Neuronal stem cell (in vitro differentiated cells): ENCODE measurements at places on chromosomes 2 and 18.
A peak's percentile ranks its signal among the peaks of the same experiment; 100 is the strongest.

GRCh38 chr2:61900281-61900680 lies 5.2 kb upstream of the COMMD1 start:
- DNase-seq: no peak
- H3K4me1 ChIP-seq: no peaks in the 10 kb centered on the region
- H3K36me3 ChIP-seq: no peaks in the 10 kb centered on the region
- H3K27me3 ChIP-seq: no peaks in the 10 kb centered on the region
- no peak overlapping the region for H3K27ac ChIP-seq
- no peak overlapping the region for H3K4me3 ChIP-seq

DNA sequence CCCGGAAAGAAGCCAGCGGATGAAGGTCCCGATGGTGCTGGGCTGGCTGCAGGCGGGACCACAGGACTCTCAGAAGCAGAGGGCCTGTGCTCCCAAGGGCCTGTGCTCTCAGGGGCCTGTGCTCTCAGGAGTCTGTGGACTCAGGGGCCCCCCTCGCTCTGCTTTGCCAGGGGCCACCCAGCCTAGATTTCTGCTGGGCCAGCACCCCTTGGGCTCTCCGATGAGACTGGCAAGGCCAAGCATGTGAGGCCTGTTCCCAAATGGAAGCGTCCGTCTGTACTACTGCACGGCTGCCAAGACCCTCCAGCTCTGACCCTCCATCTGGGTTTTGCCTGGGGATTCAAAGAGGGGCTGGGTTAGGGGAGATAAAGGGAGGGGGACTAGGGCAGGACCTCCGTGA lies 54.6 kb downstream of the SH3BP4 start:
- H3K27me3 ChIP-seq: no peaks in the 10 kb centered on the region
- no peak overlapping the region for H3K27ac ChIP-seq
- no peak overlapping the region for H3K4me3 ChIP-seq
- DNase-seq: no peak

DNA sequence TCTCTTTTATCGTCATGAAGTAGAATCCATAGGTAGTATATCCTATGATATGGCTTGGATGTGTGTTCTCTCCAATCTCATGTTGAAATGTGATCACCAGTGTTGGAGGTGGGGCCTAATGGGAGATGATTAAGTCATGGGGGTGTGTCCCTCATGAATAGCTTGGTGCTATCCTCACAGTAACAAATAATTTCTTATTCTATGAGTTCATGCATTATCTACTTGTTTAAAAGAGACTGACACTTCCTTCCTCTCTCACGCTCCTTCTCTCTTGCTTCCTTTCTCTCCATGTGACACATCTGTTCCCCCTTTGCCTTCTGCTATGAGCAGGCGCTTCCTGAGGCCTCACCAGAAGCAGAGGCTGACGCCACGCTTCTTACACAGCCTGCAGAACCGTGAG lies 165.6 kb downstream of the MREG start:
- no peaks in the 10 kb centered on the region for H3K36me3 ChIP-seq
- no peaks in the 10 kb centered on the region for H3K27me3 ChIP-seq
- DNase-seq: no peak
- no peaks in the 10 kb centered on the region for H3K4me1 ChIP-seq

GRCh38 chr2:174327021-174327840 lies 7.5 kb upstream of the SP9 start:
- peak overlapping the region; percentile 79 for H3K4me3 ChIP-seq
- H3K4me1 ChIP-seq: peaks cover 18% of the 10 kb centered on the region
- DNase-seq: no peak
- no peaks in the 10 kb centered on the region for H3K36me3 ChIP-seq
- H3K27ac ChIP-seq: no peak overlapping the region

GRCh38 chr2:124395961-124396360 lies 370.9 kb downstream of the CNTNAP5 start:
- no peak overlapping the region for H3K27ac ChIP-seq
- H3K4me3 ChIP-seq: no peak overlapping the region
- no peaks in the 10 kb centered on the region for H3K27me3 ChIP-seq

DNA sequence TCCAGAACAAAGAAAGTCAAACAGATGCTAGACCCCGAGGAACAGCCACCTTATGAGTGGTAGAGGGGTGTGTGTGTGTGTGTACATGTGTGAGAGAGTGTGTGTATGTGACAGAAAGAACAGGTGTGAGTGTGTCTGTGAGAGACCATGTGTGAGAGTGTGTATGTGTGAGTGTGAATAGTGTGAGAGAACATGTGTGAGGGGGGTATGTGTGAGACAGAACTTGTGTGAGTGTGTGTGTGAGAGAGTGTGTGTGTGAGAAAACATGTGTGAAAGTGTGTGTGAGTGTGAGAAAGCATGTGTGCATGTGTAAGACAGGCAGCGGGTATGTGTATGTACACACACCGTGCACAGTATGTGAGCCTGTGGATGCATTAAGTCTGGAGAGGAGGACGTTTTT lies 214.3 kb downstream of the SP3 start:
- no peak overlapping the region for H3K4me3 ChIP-seq
- no peak for DNase-seq
- H3K27me3 ChIP-seq: no peaks in the 10 kb centered on the region

- no peak overlapping the region for H3K4me3 ChIP-seq
- H3K27me3 ChIP-seq: no peaks in the 10 kb centered on the region
- H3K36me3 ChIP-seq: peaks cover 13% of the 10 kb centered on the region
- H3K4me1 ChIP-seq: peaks cover 1% of the 10 kb centered on the region
Measured at GRCh38 chr2:189046320-189046719, 72.1 kb downstream of the COL3A1 start.

DNA sequence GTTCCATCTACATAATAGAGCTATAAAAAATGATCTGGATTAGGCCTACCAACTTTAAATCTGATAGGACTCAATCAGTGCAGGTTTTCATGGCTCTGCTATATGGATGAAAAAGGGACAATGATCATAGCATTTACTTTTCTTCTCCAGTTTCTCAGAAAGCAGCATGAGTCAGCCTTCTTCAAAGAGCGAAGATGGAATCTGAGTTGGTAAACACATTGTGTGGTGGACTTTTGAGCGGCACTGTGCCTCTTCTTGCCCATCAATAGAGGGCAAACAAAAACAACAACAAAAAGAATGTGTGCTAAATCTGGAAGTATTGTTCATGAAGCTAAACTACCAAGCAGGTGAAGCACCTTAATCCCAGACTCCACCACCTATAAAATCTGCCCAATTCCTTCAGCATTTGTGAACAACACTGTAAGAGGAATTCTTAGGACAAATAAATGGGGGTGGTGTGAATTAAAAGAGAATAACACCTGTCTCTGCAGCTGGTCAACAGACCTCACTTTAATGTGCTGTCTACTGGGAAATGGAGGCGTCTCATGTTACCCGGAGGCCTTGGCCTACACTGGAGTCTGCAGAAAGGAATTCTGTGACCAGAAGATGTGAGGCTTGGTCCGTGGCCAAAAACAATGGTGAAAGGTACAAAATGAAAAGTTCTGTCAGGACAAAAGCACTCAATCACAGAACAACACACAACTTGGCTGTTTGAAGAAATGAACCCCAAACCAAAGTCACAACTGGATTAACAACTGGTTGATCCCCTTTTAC lies 609.0 kb downstream of the IRS1 start:
- no peaks in the 10 kb centered on the region for H3K27me3 ChIP-seq
- H3K27ac ChIP-seq: no peak overlapping the region
- peaks cover 6% of the 10 kb centered on the region for H3K4me1 ChIP-seq
- no peak overlapping the region for H3K4me3 ChIP-seq
- DNase-seq: no peak

- no peak overlapping the region for H3K27ac ChIP-seq
- no peak overlapping the region for H3K4me3 ChIP-seq
- no peaks in the 10 kb centered on the region for H3K27me3 ChIP-seq
- no peak for DNase-seq
- peaks cover 8% of the 10 kb centered on the region for H3K4me1 ChIP-seq
Measured at GRCh38 chr2:239831861-239832489, 193.2 kb downstream of the NDUFA10 start.

DNA sequence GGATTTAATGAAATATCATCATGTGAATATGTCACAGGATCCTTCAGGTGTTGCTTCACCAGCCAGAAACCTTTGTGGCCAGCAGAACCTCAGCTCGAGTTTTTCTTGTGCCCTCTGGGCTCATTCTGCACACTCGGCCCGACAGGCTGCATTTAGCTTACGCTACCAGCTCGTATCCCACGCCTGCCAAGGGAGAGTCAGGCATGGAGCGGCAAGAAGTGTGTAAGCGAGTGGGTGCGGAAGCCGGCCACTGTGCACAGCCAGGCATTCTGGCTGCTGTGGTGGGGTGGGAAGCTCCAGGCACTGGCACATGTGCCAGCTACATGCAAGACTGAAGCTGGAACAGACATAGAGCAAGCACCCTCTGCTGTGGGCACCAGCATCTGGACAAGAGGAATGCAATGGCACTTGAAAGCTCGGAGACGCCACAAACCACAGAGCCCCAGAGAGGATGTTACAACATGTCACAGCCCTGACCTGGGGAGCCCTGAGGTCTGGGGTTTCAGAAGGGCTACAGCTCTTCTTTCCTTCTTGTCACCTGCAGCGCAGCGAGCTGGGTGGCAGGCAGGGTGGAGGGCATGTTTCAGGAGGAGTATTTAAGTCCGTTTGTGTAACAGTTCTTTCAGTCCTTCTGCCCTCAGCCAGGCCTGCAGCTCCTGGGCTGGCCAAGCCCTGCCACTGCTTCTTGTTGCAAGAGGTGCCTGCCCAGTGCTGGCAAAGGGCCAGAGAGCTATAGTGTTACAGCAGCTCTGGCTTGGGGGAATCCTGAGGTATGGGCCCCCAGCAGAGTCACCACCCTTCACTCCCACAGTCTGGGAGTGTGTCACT lies 257.3 kb upstream of the HNMT start:
- DNase-seq: no peak
- no peaks in the 10 kb centered on the region for H3K27me3 ChIP-seq
- H3K4me1 ChIP-seq: no peaks in the 10 kb centered on the region
- H3K36me3 ChIP-seq: no peaks in the 10 kb centered on the region
- no peak overlapping the region for H3K27ac ChIP-seq

DNA sequence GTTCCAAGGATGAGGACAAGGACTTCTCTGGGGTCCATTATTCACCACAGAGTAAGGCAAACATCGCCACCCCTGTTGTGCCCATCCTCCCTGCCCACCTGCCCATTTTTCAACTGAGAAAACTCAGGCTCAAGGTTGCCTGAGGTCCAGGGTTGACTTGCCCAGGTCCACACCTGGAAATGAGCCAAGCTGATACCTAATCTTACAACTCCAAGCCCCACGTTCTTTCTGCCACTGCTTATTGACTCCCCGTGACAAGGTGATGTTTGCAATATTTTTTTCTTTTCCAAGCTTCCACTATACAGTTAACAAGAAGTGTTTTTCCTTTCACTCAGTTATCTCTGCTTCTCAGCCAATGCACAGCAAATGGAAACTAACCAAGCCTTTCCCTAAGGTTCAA lies 39.0 kb downstream of the RNF152 start:
- no peak overlapping the region for H3K4me3 ChIP-seq
- no peaks in the 10 kb centered on the region for H3K27me3 ChIP-seq
- no peak for DNase-seq
- H3K27ac ChIP-seq: no peak overlapping the region

DNA sequence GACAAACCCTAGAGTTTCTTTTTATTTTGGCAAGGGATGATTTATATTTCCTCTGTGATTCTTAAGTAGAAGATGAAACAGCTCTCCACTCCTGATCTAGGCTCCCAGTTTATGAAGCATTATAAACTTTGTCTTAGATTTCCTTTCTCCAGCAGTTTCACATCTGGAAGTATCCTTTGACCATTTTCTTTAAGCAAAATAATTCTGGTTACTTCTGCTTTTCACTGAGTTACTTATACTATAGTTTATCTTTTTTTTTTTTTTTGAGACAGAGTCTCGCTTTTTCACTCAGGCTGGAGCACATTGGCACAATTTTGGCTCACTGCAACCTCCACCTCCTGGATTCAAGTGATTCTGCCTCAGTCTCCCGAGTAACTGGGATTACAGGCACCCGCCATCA lies 45.5 kb downstream of the KCMF1 start:
- H3K27me3 ChIP-seq: no peaks in the 10 kb centered on the region
- H3K4me1 ChIP-seq: no peaks in the 10 kb centered on the region
- no peak for DNase-seq

- no peaks in the 10 kb centered on the region for H3K4me1 ChIP-seq
- H3K27me3 ChIP-seq: no peaks in the 10 kb centered on the region
- DNase-seq: no peak
- no peak overlapping the region for H3K4me3 ChIP-seq
- H3K36me3 ChIP-seq: no peaks in the 10 kb centered on the region
Measured at GRCh38 chr2:221343524-221343923, 228.6 kb downstream of the EPHA4 start.

GRCh38 chr2:238696786-238697185 lies 151.1 kb upstream of the TWIST2 start:
- peaks cover 2% of the 10 kb centered on the region for H3K27me3 ChIP-seq
- no peak overlapping the region for H3K27ac ChIP-seq
- H3K4me1 ChIP-seq: no peaks in the 10 kb centered on the region
- DNase-seq: no peak

DNA sequence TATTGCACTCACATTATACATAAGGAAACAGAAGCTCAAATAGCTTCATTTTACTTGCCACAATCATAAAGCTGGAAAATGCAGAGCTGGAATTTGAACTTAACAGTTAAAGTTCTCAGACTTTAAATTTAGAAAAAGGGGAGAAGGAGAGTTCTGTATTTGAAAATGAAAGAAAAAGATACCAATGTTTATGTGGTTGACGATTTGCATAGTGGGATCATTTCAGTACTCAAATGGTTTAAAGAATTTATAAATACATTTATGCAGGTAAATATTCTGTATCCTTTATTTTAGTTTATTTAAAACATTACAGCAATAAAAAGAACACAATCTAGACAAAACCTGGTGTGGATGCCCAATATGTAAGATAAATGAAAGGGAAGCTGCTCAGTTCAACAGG lies 25.5 kb upstream of the STAT4 start:
- H3K36me3 ChIP-seq: no peaks in the 10 kb centered on the region
- no peak overlapping the region for H3K27ac ChIP-seq
- peaks cover 1% of the 10 kb centered on the region for H3K4me1 ChIP-seq
- DNase-seq: no peak
- no peak overlapping the region for H3K4me3 ChIP-seq

GRCh38 chr18:36638224-36638623 lies 190.6 kb downstream of the TPGS2 start:
- peaks cover 15% of the 10 kb centered on the region for H3K4me1 ChIP-seq
- H3K27ac ChIP-seq: no peak overlapping the region
- DNase-seq: no peak
- H3K36me3 ChIP-seq: peaks cover 2% of the 10 kb centered on the region
- H3K27me3 ChIP-seq: no peaks in the 10 kb centered on the region

- no peak overlapping the region for H3K27ac ChIP-seq
- no peaks in the 10 kb centered on the region for H3K4me1 ChIP-seq
Measured at GRCh38 chr18:58264075-58264474, 220.0 kb downstream of the NEDD4L start.

DNA sequence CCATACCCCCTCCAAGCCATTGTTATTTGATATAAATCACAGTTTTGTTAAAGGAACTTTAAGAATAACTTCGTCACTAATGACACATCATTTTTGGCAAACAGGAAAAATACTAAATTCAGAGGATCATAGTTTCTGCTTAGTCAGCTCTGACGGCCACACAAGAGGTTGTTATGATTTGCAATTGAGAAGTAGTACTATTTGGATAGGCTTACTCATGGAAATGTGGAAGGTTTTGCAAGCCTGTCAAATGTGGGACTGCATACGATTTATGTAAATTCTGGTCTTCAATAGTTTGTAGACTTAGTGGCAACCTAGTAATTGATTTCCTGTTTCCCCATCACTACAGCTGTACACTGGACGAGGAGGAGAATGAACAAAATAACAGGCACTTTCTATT lies 108.1 kb downstream of the ARHGEF33 start:
- H3K4me1 ChIP-seq: no peaks in the 10 kb centered on the region
- H3K27me3 ChIP-seq: no peaks in the 10 kb centered on the region
- H3K27ac ChIP-seq: no peak overlapping the region
- peaks cover 96% of the 10 kb centered on the region for H3K36me3 ChIP-seq

GRCh38 chr18:35497027-35497369 lies 762 bp downstream of the INO80C start:
- no peak for DNase-seq
- H3K27ac ChIP-seq: no peak overlapping the region
- no peaks in the 10 kb centered on the region for H3K36me3 ChIP-seq
- peaks cover 6% of the 10 kb centered on the region for H3K4me1 ChIP-seq
